Uterus (tissue), 4 donors: ENCODE measurements at places on chromosomes 5 and 9.

DNA sequence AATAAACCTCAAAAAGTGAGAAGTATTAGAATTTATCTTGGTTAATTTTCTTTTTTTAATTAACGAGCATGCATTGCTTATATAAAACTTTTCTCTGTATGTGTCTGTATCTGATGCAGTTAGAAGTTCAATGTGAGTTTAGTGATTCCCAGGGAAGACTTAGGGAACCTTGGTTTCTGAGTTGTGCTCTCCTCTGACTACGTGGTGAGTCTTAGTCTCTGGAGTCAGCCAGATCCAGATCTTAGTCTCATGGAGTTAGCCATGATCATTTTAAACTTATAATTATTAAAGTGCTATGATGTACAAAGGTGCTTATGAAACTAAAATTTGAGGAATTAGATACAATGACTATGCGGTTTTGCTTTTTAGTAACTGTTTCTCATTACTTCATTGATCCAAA, 285.3 kb upstream of the DMRT1 start:
- no peak for DNase-seq

DNA sequence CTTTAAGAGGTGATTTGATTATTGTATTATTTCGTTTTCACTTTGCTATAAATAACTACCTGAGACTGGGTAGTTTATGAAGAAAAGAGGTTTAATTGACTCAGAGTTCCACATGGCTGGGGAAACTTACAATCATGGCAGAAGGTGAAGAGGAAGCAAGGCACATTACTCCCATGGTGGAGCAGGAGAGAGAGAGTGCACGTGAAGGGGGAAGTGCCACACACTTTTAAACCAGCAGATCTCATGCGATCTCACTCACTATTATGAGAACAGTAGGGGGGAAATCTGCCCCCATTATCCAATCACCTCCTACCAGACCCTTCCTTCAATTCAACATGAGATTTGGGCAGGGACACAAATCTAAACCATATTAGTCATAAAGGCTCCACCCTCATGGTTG, 36.1 kb upstream of the NDFIP1 start:
- DNase-seq, result no peak

- DNase-seq, result no peak
Observed at GRCh38 chr5:134493461-134494055, 31.9 kb upstream of the JADE2 start.

- DNase-seq, result no peak
Observed at GRCh38 chr5:78405829-78406750, 45.7 kb downstream of the SCAMP1 start.

DNA sequence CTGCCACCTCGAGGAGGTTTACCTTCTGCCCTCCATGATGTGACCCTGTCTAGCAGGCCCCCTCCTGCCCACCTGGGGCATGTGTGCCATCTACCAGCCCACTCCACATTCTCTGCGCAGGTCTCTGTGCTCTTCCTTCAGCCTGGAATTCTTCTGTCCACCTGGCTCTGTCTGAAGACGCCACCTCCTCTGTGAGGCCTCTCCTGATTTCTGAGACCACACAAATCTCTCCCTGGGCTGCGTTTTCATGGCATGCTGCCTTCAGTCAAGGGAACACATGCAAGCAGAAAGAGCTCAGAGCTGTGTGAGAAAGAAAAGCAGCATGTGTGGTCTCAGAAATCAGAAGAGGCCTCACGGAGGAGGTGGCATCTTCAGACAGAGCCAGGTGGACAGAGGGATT, 22.1 kb downstream of the FOXE1 start:
- no peak for DNase-seq

DNA sequence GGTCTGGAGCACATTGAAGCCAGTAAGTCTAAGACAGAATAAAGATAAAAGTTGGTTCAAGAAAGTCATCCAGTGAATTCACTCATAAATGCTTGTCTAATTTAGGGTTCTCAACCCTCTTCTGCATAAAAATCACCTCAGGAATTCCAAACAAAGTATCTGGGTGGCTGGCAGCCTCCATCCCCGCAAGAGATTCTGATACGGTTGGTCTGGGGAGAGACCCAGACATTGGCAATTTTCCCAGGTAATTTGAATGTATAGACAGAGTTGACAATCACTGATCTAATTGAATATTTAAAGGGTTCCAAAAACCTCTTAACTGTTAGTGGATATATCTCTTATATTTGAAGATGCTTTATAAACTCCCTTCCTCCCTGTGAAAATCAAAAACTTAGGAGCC, 14.9 kb downstream of the ADAMTSL1 start:
- no peak for DNase-seq

GRCh38 chr5:118044169-118044568, 944.2 kb downstream of the DTWD2 start:
- no peak for DNase-seq

GRCh38 chr5:22852807-22853660, at the start of gene CDH12:
Gene CDH12 (minus strand): TSS chr5:22853344.
- DNase-seq, result no peak

DNA sequence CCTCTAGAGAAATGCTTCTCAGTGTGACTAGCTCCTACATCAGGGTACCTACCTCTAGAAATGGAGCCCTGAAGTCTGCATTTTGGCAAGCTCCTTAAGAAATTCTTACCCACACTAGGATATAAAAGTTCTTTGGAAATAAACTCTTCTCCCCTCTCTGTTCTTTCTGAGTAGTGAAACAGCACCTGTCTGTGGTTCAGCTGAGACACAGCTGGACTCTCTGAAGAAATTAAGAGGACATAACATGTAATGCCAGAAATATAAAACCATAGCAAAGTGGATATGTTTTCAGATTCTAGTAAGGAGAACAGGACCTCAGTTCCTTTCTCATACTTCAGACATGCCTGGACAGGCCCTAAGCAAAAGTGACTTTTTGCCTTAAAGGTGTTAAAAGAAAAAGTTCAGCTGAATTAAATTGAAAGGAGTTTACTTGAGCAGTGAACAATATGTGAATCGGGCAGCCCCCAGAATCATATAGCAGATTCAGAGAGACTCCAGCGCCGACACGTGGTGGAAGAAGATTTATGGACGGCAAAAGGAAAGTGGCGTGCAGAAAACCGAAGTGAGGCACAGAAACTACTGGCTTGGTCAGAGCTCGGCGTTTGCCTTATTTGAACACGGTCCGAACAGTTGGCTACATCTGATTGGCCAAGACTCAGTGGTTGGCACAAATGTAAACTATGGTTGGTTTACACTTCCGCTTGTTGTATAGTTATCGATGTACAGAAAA, 64.5 kb downstream of the PRKACG start:
- DNase-seq, result no peak

GRCh38 chr5:72812488-72812887, 4.0 kb upstream of the TNPO1 start:
- DNase-seq, result no peak

GRCh38 chr5:424301-425110, 18.5 kb upstream of the EXOC3 start:
- no peak for DNase-seq

DNA sequence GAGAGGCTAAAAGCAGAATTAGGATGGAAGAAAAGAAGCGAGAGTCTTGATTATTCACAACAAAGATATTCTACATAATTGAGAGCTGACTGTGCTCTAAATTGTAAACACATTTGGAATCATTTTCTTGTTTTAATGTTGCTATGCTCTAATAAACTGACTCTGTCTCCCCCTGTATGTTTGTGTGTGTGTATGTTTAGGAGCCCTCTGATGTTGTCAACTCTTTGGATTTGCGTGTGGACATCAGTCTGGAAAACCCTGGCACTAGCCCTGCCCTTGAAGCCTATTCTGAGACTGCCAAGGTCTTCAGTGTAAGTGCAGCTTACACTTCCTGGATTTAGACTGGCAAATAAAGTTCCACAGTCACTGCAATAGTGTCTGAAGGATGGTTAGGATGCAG, 37.8 kb downstream of the MOCS2 start:
- no peak for DNase-seq

GRCh38 chr5:59328709-59329296, 564.7 kb downstream of the PDE4D start:
- DNase-seq, result no peak

DNA sequence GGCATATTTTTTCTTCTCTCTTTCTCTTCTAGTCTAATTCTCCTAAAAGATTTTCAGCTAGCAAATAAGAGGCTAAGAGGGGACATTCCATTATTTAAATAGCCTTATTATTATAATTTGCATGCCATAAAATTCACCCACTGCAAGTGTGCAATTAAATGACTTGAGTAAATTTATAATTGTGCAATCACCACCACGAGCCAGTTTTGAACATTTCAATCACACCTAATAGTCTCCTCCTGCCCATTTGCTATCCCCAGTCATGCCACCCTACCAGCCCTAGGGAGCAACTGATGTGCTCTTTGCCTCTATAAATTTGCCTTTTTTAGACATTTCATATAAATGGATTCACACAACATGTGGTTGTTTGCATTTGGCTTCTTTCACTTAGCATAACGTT, 12.0 kb upstream of the SLC36A2 start:
- DNase-seq, result no peak
